D341Med (cell line): ENCODE measurements at places on chromosomes 5 and 9.

DNA sequence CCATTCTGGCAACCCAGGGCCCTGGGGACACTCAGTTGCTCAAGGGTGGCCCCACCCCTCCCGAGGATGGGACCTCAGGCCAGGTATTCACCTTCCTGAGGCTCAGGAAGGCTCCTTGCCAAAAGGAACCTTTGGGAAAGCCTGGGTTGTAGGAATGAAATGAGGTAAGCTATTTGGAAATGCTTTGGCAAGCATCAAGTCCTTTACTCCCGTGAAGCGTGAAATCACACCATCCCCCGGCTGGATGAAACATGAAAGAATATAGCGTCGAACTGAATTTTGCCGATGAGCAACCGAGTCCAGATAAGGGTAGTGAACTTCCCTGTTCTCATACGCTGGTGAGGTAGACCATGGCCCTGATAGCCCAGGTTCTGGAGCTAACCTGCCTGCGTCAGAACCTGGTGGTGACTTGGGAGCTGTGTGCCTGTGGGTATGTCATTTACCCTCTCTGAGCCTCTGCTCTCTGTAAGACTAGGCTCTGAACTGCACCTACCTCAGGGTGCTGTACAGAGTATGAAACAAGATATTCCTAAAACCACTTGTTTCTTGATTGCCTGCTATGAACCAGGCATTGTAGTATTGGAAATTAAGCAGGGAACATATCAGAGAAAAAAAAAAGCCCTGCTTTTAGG is 105.3 kb upstream of the BOD1 start:
- DNase-seq, result no peak

DNA sequence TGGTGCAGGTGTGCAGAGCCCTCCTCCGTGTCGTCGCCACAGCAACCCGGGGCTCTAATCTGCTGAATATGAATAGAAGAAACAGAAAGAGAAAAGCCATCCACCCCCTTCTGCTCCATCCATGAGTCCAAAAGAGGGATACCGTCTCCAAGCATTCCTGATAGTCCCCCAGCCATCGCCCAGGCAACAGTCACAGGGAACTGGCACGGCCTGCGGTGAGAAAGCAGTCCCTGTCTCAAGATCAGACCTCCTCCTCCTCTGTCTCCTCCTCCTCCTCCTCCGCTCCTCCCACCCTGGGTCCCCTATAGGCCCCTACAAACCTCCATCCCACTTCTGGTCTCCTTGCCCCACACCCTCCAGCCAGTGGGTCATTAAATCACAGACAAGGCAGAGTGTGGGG is 308.1 kb upstream of the MPDZ start:
- DNase-seq, result no peak

GRCh38 chr5:134877159-134877558 is 3.0 kb downstream of the TXNDC15 start:
- no peak for DNase-seq

DNA sequence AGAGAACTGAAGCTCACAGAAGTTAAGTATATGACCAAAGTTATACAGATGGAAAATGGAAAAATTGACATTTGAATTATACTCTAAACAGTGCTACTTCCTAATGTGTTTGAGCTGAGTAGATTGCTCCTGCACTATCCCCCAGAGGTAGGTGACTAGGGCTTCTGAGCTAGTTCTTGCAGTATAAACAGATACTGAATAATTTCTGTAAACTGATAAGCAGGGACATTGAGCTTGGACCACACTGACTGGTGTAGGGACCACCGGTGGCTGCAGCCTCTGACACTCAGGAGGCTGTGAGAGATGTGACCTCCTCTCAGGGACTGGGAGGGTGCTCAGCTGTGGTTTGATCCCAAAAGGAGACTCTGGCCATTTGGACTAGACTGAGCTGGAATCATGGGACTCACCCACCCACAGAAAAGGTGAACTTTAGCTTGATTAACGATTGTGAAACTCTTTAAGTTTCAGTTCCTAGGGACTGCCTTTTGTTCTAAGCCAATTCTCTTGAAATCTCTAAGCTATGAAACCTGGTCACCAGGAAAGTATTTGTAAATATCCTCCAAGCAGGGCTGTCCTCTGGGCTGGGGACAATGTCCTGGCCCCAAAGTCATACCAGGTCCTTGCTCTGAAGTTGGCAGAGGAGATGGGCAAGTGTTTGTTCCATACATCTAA is 291.5 kb downstream of the SEC61B start:
- DNase-seq, result no peak

DNA sequence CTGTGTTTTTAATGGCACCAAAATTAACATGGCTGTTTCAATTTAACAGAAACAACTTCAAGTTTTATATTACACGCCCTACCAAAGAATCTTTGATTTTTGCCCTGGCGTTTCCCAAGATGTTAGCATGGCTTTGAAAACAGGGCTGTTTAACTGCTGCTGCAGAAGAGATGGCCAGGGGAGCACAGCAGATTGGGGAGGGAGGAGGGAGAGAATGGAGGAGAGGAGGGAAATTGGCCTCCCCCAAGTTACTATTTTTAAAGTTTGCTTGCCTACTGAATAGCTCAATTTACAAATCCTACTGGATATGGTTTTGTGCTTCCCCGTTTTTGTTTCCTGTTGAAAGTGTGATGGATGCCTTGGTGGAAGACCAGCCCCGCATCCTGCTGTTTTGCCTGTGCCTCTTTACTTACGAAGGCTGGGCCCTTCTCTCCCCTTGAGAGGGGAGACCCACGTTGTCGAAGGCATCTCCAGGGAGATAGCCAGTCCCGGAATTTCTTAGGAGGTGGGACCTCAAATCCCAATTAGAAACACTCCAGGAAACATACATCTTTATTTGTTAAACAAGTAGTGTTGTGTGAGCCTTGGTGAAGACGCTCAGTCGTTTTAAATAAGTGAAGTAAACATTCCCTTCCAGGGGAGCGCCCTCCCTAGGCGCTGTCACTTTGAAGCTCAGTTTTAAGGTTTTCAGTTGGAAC is 98.6 kb downstream of the AOPEP start:
- no peak for DNase-seq

DNA sequence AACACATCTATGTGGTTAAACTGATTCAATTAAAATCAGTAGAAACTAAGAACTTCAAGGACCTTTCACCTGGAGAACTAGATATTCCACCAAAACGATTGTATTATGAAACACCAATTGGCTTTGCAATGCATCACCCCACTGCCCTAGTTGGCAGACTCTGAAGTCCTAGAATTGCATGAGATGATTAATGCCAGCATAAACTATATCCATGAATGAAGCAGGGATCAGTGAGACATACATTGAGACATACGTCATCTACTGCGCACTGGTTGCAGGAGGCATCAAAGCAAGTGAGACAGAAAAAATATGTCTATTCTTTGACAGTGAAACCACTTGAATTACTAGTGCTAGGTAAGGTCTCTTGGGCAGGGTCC is 9.7 kb upstream of the ZNF354A start:
- DNase-seq, result no peak

- no peak for DNase-seq
Observed at GRCh38 chr9:107759009-107759822, 269.6 kb upstream of the KLF4 start.

GRCh38 chr5:133701871-133702270 is 89.5 kb upstream of the FSTL4 start:
- DNase-seq, result no peak

DNA sequence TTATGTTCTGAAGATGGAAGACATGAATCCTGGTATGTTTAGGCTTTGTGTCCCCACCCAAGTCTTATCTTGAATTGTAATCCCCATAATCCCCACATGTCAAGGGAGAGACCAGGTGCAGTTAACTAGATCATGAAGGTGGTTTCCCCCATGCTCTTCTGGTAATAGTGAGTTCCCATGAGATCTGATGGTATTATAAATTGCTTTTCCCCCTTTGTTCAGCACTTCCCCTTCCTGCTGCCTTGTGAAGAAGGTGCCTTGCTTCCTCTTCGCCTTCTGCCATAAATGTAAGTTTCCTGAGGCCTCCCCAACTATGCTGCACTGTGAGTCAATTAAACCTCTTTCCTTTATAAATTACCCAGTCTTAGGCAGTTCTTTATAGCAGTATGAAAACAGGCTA is 229.0 kb downstream of the ARL15 start:
- DNase-seq, result no peak

GRCh38 chr5:172004824-172005237 is 1.6 kb downstream of the FBXW11 start:
- DNase-seq, result no peak
